ENCODE measurements at places on chromosomes 7 and 10.

GRCh38 chr7:121547544-121548092 lies 151.5 kb upstream of the FAM3C start:
- DNase-seq: no peak

GRCh38 chr10:77554996-77555397 lies 82.6 kb downstream of the KCNMA1 start:
- no peak for DNase-seq

- no peak for DNase-seq
Observed at GRCh38 chr10:125102821-125103220, 57.5 kb downstream of the CTBP2 start.

- no peak for DNase-seq
Observed at GRCh38 chr7:43915907-43916306, 9.5 kb upstream of the URGCP start.

DNA sequence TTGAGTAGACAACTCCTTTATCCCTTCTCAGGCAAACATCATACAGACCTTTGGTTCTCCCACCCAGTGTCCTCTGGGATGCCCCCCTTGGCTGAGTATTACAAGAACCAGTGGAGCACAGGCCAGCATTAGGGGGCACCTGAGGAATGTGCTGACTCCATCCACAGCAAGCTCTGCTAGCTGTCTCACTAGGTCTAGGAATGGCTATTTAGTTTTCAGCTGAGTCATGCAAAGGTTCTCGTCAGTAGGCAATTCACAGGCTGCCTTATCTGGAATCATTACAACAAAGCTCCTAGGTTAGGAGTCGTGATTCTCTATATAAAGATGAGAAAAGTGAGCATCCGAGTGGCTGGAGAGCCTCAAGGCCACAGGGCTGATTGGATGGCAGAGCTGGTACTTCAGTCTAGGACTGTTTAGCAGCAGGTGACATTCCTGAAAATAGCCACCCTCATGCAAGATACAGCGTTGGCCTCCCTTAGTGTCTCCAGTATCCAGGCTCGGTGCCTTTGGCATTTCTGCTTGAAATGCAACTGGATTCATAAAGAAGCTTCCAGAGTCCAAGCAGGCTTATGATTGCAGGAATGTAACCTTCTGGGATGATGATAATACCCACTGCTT lies 75.8 kb downstream of the CDCA7L start:
- no peak for DNase-seq

DNA sequence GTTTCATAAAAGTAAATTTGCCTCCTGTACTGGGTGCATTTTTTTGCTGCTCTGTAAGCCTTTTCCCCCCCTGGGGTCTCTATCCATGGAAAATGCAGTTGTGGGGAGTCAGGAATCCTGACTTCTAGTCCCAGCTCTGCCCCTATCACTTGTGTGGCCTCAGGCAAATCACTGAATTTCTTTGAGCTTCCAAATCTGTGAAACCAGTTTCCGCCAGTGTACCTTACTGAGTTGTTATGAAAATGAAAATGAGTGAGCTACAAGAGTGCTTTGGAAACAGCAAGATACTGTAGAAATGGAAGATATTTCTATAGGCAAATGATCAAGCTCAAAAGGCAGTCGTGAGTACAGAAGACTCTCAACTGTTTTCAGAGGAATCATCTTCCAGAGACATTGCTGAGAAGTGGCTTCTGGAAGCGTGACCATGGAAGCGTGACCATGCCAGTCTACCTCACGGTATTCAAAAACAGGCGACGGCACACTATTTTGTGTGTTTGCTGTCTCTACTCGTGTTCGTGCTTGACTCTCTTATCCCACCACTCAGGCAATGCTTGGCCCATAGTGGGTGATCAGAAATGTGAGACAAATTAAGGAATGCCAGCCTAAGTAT lies 107.4 kb downstream of the ATXN7L1 start:
- no peak for DNase-seq

- DNase-seq: peak; percentile 11
Observed at GRCh38 chr10:118621304-118621942, 26.0 kb upstream of the PRLHR start.

- DNase-seq: no peak
Observed at GRCh38 chr10:103783681-103784080, 71.7 kb downstream of the SH3PXD2A start.

DNA sequence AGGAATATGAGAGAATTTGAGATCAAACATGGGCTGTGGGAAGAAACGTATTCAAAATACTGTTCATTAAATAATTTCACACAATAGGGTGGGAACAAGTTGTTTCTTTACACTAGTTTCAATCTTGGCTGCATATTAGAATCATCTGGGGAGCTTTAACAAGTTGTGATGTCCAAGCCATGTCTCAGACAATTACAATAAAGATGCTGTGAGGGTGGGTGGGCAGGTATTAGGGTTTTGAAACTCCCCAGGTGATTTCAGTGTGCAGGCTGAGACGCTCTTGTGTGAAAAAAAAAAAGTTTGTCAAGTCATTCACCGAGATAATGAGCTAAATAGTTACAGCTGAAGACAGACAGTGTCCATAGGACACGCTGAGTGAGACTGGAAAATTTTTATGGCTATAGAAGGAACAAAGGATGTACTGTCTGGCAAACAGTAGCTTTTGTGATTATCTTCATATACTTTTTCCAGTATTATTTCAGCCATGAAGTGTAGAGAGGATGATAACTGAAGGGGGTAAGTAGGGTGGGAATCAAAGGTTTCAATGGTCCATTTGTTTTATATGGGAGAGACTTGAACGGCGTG lies 12.6 kb upstream of the LAMB4 start:
- no peak for DNase-seq

GRCh38 chr10:43376828-43377423 lies 5.5 kb downstream of the FXYD4 start:
- DNase-seq: no peak

- DNase-seq: no peak
Observed at GRCh38 chr7:21773326-21773725, 172.4 kb downstream of the CDCA7L start.

DNA sequence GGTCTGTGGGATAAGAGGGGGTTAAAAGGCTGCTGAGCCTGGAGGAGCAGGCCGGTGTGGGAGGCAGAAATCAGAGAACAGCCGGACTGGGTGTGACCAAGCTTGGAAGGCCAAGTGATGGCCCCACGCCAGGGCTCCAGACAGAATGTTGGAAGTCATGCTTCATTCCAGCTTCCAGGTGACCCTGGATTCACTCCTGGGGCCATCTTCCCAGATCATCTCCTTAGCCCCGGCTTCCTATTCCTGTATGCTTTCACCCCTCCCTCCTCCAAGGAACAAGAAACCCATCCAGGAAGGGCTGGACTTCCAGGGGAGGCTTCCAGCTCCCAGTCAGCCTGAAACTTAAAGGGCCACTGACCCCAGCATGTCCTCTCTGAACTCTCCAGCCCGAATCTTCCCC lies 1.0 kb downstream of the INMT start:
- DNase-seq: no peak

GRCh38 chr10:113681533-113682470 lies 2.1 kb downstream of the CASP7 start:
- peak; percentile 15 for DNase-seq

GRCh38 chr7:112204499-112205342 lies 1.5 kb downstream of the DOCK4 start:
- no peak for DNase-seq

DNA sequence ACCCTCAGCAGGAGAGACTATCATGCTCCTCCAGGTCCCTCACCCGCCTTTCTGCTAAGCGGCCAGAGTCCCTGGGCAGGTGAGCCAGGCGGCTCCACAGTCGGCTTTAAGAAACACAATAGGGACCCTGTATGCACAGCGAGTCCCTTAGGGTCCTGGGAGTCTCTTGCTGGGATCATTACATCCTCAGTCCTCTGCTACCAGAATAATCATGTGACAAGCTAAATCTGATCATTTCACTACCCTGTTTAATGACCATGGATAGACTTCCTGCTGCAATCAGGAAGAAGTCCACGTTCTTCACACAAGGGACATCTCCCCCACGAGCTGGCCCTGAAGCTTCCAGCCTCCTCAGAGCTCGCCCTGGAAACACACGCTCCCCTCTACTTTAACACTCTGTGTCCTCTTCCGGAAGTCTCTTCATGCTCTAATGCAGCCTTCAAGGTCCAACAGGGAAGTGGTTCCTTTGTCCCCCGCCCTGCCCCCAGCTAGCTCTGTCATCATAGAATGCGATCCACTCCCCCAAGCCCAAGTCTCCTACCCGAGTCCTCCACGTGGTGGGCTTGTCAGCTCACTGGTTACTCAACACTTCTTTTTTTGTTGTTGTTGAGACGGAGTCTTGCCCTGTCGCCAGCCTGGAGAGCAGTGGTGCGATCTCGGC lies 101.5 kb downstream of the RNF216 start:
- DNase-seq: no peak
